Left lobe of liver (tissue), 2 donors: ENCODE measurements at places on chromosomes 6 and 20. TPM values are rescaled to one million over a fixed set of nuclear protein-coding genes. Genes with fewer than 3 reads are reported as not detected.

PROKR2 gene
- total RNA-seq, result not detected

HMGA1 gene
- 17.4 TPM for total RNA-seq

ANKEF1 gene
- 5.0 TPM for total RNA-seq

RNF217 gene
- 25.0 TPM for total RNA-seq

DNAAF9 gene
- total RNA-seq, result 2.9 TPM

TCP11 gene
- total RNA-seq, result not detected

REM1 gene
- not detected for total RNA-seq

WFDC10B gene
- not detected for total RNA-seq

ATG5 gene
- 16.0 TPM for total RNA-seq

C6orf58 gene
- not detected for total RNA-seq

TNF gene
- total RNA-seq, result 0.68 TPM

GOPC gene
- total RNA-seq, result 8.4 TPM

- no peak for DNase-seq
Measured at GRCh38 chr6:115221198-115221597, 839.5 kb downstream of the FRK start.

DNA sequence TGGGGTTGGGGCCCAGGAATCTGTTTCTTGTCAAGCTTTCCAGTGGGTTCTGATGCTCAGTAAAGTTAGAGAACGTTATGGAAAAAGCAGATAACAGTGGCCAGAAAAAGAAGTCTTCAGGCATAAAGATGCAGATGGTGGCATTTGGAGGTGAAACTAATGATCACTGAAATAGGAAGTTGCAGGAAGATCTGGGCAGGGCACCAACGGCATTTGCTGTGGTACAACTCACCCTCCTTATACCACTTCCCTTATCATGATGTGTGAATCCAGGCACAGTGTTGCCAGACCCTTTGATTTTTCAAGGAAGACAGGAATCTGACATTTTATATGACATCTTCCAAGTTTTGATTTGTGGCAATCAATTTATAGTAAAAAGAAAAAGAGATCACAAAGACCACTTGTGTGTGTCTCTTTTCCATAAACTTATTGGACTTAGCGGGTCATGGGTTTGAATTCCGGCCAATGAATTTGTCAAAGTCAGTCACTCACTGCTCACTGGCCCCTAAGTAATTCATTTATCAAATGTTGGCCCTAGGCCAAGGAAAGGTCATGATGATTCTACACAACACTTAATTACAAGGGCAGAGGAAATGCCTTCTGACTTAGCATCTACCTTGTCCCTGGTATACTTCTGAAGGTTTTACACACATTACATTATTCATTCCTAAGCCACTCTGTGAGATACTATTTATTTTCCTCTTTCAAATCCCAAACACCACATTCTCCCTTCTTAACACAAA, 37.6 kb downstream of the LAMP5 start:
- no peak for DNase-seq

DNA sequence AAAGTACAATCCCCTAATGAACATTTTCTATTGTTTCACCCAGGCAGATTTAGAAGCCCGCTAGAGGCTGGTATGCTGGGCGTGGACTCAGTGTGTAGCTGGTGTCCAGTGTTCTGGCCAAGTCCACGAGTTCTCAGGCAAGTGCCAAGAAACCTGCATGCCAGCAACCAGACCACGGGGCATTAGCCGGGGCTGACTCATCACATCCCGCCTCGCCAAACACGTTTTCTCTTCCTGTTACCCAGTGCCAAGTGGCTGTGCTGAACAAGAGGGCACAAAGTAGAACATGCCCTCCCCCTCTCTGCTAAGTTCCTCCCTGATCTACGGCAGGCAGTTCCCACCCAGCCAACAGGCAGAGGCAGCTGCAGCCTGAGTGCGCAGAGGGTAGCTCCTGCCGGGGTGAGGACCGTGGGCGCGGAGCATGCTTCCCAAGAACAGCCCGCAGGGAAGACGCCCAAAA, 29.6 kb downstream of the RAMACL start:
- peak; percentile 98 for DNase-seq

GRCh38 chr6:20955131-20955530, 420.9 kb downstream of the CDKAL1 start:
- DNase-seq, result no peak

DNA sequence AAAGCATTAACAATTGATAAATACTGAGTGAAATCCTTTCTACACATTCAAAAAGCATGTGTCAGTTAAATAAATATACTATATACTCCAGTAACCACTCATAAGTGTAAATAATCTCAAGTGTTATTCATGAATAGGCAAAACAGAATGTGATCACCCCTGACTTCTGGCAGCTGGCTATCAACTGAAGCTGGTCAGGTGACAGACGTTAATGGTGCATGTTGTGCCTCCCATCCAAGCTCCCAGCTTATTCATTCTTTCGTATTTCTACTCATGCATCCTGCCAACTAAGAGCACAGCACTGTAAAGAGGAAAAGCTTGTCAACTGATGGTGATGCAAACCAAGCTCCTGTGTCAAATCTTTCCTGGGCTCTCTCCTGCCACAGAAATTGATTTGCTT, 7.7 kb downstream of the PSMB1 start:
- no peak for DNase-seq

- no peak for DNase-seq
Measured at GRCh38 chr20:13251106-13251903, 30.2 kb downstream of the ISM1 start.

DNA sequence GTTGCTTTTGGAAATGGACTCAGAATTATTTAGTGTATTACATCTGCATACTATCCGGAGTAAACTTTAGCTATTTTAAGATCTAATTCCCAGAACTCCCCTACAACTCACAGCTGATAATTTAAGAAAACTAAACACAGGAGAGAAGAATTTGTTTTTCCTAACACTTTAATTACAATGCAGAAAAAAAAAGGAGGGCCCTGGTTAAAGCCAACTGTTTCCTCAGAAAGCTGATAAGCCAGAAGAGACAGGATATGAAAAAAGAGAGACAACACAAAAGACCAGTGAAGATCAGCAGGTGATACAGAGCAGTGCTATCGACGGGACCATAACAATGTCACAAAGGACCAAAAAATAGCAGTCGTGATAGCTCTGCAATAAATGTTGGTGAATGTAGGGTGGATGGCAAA, 5.8 kb downstream of the IFNGR1 start:
- DNase-seq, result no peak

- no peak for DNase-seq
Measured at GRCh38 chr20:38674765-38675133, 49.5 kb upstream of the SLC32A1 start.

GRCh38 chr6:150143516-150144293, 861 bp downstream of the PPP1R14C start:
- no peak for DNase-seq

DNA sequence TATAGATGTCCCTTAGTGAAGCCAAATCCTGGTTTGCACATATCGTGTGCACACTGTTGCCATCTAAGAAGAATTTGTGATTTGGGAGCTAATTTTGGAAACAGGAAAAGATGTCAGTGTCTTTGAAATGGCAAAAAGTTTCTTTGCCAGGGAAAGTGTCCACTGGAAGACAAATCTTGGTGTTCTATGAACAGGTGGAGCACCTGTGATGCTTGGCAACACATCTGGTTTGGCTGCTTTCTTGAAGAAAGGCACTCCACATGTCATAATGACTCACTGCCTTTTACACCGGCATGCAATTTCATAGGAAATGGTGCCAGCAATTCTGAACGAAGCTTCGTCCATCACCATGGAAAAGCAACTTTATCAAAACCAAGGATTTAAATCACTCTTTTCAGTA, 1040.0 kb upstream of the MAP3K7 start:
- DNase-seq, result no peak

DNA sequence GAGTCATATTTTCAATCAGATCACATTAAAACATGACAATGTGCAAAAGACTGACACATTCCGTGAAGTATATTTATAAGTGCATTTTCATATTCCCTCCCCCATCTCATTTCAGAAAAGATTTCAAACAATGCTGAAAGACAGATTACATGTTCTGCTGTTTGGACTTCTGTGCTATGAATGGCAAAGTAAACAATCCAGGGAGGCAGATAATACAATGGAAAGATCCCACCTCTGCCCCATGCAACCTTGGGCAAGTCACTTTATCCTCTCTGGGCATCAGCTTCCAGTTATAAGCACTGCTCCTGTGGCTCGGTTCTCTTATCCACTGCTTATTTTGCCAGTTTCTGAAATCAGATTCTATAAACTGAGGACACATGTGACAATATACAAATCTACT, 110.2 kb downstream of the RCAN2 start:
- no peak for DNase-seq

GRCh38 chr6:84061174-84061573, 27.6 kb downstream of the MRAP2 start:
- no peak for DNase-seq

GRCh38 chr6:451336-451735, 59.8 kb downstream of the IRF4 start:
- DNase-seq, result no peak

DNA sequence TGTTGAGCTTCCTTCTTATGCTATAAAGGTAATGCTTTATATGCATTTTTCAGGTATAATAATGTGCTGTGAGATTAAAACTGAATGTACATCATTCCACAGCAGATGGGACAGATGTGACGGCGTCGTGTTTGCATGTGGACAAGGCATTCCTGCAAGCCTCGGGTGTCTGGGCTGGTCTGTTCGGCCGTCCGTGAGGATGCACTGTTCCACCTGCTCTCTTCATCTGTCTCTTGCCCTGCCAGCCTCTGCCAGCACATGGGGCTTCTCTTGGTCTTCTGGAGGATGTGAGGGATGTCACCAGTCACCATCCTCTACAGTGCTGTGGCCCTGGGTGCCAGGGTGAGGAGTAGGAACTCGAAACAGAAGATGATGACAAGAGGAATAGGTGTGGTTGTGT, 223.2 kb downstream of the ERMARD start:
- no peak for DNase-seq

GRCh38 chr20:35254448-35254999, 23.4 kb downstream of the MMP24OS start:
- DNase-seq, result no peak

- no peak for DNase-seq
Measured at GRCh38 chr6:5234874-5235273, 25.9 kb downstream of the LYRM4 start.

DNA sequence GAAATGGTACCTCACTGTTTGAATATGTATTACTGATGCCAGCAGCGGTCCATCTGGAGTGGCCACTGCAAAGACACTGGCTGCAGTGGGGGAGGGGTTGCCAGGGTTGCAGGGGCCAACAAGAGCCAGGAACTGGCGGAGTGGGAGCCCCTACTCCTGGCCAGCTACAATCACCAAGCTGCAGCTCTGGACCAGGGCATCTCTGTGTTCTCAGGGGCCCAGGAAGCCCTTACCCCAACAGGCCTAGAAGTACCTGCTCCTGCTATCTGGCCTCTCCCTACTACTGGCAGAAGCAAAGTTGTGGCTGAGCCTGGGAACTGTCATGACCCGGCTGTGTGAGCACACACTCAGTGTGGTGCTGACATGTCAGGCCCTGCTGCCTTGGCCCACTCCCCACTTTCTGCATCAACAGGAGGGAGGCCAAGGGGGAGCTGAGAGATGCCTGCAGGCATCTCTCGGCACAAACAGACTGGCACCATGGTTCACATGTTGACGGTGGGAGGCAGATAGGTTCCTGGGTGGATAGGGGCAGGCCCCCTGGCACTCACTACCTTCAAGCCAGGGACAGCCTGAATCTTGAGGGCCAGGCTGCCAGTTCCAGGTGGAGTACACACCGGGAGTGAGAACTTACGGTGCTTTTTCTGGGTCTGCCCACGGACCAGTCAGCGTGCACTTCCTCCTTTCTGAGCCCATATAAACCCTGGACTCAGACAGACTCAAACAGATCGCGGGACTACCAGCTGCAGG, 1188.0 kb downstream of the GRIK2 start:
- no peak for DNase-seq

GRCh38 chr6:139174961-139175360, 40.1 kb downstream of the HECA start:
- no peak for DNase-seq

- no peak for DNase-seq
Measured at GRCh38 chr6:20906945-20907344, 372.7 kb downstream of the CDKAL1 start.

GRCh38 chr6:142213402-142213801, 66.3 kb downstream of the VTA1 start:
- no peak for DNase-seq

DNA sequence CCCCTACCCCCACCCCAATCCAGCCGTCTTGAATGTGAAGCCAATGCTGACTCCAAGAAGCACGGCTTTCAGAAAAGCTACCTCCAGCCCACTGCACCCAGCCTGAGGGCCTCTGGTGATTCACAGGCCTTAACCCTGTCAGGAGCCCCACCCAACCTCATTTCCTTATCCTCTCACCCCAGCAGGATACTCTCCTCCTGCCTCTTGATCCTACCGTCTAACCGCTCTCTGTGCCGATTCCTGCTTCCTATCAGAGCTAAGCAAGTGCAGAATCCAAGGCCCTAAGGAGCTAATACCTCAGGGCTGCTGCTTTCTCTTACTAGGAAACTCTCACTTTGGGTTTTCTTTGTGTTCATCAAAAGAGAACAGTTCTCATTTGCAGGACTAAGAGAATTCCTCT, 47.2 kb downstream of the TRERF1 start:
- DNase-seq, result peak; percentile 21

- DNase-seq, result no peak
Measured at GRCh38 chr20:36017048-36017951, 48.9 kb downstream of the CNBD2 start.

DNA sequence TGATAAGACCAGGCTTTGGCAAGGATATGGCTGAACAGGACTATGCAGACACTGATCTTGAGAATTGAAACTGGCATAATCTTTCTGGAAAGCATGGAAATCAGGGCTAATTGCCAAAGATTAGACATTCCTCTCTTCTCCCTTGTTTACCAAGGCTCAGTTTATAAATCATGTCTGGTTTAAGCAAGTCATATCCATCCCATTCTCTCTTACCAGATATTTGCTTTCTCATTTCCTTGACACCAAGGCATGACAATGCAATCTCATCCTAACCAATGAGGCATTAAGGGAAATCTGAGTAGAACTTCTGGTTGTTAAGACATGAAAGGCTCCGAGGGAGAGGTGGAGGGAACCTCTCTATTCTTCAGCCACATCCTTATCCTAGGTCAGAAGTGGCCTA, 110.3 kb upstream of the CEP85L start:
- no peak for DNase-seq

DNA sequence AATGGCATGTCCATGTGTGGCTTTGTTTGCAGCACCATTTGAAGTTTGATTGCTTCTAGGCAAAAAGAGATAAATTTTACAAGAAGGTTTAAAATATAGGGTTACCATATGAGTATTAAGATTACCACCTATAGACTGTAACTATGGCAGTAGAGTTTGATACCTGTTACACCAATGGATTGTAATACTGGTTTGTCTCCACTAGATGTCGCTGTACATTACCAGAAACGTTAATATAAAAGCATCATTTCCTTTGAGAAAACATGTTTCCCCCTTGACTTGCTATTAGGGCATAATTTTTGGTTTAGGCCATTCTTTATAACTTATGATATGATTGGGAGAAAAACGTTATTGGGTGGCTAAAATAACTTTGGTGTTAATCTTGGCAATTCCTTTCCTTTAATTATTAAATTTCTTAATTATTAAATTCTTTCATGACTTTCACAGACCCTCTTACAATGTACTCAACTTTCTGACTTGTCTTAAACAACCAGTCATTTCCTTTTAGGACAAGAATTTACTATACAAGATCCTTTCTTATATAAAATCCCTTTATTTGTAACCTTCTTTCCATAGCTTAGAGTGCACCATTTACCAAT, 42.8 kb downstream of the HLA-DPB1 start:
- no peak for DNase-seq
